Ureter (tissue), 1 donor: ENCODE measurements at places on chromosomes 1 and 21. TPM values are rescaled to one million over a fixed set of nuclear protein-coding genes. Genes with fewer than 3 reads are reported as not detected.

GRCh38 chr1:111372336-111372965 is 55.1 kb downstream of the OVGP1 start:
- no peak for DNase-seq

MAP1LC3C gene
- not detected for total RNA-seq

DNA sequence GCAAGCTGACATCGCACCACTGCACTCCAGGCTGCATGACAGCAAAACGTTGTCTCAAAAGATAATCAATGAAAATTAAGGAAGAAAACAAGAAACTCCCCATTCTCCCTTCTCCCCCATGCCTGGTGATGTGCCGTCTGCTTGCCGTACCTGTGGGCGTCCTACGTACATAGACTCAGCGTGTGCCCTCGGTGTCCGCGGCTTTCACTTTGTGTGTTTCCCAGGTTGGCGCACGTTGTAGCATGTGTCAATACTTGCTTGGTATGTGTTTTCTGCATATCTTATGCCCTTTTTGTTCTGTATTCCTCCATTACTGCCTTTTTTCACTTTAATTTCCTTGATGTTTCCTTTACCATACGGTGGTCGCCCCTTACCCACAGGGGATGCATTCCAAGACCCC is 53.8 kb downstream of the PCNT start:
- DNase-seq: no peak

- peak; percentile 60 for DNase-seq
Observed at GRCh38 chr1:12454406-12455391, 163.3 kb downstream of the DHRS3 start.

GRCh38 chr1:90488451-90488850 is 228.7 kb downstream of the BARHL2 start:
- no peak for DNase-seq

GRCh38 chr1:89602871-89603404 is 30.0 kb upstream of the LRRC8C start:
- DNase-seq: no peak

- DNase-seq: no peak
Observed at GRCh38 chr1:206734499-206735142, 36.0 kb upstream of the IL19 start.

OR2L13 gene
- not detected for total RNA-seq

DNA sequence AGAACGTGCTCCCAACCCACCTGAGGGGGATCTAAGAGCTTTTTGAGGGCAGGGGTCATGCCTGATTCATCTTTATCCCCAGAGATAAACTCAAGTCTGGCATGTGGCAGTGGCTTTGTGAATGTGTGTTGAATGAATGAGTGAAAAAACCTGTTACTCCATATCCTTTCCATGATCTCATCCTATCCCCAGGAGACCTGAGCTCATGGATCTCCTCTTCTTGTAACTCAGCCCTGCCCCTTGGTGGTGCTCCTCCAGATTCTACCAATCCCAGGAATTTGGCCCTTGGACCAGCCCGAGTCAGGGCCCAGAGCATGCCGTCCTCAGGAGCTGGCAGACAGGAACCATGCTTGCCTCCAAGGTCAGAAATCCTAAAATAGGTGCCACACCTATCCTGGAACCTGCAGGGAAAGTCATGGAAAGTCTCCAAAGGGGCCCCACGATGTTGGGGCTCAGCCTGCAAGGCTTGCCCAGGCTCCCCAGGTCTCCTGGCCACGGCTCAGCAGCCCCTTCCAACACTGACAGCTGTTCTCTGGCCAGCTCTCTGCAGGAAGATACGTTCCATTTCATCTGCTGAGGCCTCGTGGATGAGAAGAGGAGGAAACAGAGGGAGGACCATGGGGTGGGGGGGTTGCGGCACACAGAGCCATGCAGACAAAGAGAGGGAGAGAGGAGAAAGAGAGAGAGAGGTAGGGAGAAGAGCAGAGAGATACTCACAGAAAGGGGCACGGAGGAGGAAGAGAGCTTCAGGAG is 214.6 kb downstream of the TRABD2B start:
- no peak for DNase-seq

DNA sequence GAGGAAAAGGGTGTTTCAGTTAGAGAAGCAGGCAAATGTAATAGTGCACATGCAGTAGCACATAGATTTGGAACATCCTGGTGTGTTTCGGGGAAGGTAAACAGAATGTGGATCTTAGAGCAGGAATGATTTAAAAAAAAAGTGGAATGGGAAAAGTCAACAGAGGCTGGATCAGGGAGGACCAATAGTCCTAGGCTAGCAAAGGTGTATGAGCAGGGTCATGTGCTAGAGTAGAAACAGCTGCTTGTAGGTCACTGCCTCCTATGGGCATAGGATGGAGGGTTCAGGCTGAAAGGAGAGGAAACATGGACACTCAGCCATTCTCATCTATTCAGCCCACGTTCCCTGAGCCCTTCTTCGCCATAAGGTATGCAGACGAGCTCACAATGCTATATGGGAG is 3.7 kb upstream of the KPNA6 start:
- no peak for DNase-seq

S100A5 gene
- 0.86 TPM for total RNA-seq
